ENCODE measurements at places on chromosomes 2 and 18. TPM values are rescaled to one million over a fixed set of nuclear protein-coding genes. Genes with fewer than 3 reads are reported as not detected.

Gene FNDC4
- total RNA-seq: 16.9 TPM

Gene GAL3ST2
- not detected for total RNA-seq

Gene SERTAD2
- 9.0 TPM for total RNA-seq

Gene CXXC1
- total RNA-seq: 27.7 TPM

Gene CCDC141
- not detected for total RNA-seq

Gene SPRED2
- total RNA-seq: 5.3 TPM

Gene PCARE
- total RNA-seq: not detected

Gene GREB1
- total RNA-seq: 0.21 TPM

Gene MEIS1
- total RNA-seq: 26.4 TPM

Gene RPL31
- total RNA-seq: 2,246 TPM

Gene KIAA2012
- not detected for total RNA-seq

Gene REG1A
- total RNA-seq: not detected

Gene IL36A
- 3.0 TPM for total RNA-seq
